Globus pallidus (tissue), 1 donor: ENCODE measurements at places on chromosomes 3 and 15.

DNA sequence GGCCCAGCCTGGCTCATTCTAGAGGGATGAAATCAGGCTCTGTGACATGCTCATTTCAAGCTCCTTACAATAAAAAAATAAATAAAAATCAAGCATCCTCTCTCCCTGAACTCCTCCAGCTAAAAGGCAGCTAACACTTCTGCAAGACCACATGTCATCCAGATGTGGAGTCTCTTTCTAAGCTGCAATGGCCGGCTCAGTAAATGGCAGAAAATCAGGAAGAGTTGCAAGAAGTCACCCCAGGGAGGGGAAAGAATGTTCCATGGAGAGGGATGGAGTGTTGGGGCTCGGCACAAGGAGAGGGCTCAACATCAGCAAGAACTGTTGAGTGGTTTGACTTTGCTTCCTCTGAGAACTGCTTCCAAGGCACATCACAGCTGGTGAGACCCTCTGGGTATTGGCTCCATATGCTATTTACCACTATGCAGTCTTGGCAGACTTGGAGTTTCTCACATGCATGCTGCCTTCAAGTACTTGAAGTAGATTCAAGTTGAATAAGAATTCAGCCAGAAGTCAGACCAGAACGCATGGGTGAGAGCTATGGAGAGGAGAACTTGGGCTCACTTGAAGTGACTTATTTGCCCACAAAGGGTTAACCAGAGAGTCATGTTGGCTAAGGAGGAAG, 689.0 kb downstream of the NTRK3 start:
- DNase-seq: no peak

DNA sequence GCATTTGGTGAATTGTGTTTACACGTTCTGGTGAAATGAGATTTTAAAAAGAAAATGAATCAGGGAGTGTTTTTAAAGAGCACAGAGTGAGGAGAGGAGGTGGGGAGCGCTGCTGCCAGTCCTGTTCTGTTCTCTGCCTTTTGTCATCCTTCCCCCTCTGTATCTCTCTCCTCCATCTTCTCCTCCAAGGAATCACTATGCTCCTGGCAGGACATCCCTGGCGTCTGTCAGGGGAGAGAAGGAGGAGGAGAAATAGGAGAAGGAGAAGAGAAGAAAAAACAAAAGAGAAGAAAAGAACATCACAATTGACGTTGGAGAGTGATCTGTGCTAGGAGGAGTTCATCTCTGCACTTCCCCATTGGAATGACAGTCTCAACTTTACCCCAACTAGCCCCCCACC, 627.6 kb upstream of the TBL1XR1 start:
- DNase-seq: no peak

- peak; percentile 31 for DNase-seq
Observed at GRCh38 chr3:186821429-186822387, 15.4 kb upstream of the RFC4 start.

GRCh38 chr15:91102546-91103330, 2.7 kb downstream of the SV2B start:
- DNase-seq: no peak

DNA sequence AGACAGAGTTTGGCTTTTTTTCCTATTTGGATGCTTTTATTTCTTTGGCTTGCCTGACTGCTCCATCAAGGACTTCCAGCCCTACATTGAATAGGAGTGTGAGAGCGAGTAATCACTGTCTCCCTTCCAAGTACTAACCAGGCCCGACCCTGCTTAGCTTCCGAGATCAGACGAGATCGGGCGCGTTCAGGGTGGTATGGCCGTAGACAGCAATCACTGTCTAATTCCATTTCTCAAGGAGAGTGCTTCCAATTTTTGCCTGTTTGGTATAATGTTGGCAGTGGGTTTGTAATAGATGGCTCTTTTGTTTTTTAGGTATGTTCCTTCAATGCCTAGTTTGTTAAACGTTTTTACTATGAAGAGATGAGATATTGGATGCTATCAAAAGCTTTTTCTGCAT, 125.0 kb upstream of the PEX5L start:
- DNase-seq: no peak

GRCh38 chr3:50182533-50183099, 8.8 kb upstream of the GNAT1 start:
- no peak for DNase-seq

DNA sequence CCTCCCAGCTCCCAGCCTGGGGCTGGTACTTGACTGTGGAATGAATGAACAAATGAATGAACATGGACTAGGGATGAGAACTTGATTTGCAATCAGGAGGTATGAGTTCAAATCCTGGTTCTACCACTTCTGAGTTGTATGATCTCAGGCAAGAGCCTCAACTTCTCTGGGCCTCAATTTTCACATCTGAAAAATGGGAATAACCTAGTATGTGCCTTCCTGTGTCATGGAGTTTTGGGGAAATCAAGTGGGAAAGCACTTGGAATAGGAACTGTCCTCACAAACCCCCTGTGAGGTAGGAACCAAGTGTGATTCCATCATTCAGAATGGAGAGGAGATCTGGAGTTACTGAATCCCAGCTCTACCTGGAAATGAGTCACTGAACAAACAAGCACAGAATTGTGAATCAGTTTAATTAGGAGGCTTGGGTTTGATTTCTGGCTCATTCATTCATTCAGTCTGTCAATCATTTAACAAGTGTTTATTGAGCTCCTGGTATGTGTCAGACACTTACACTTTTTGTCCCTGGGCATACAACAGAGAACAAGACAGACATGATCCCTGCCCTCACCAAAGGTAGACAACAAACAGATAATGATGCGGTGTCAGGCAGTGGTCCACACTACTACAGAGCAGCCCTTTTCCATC, 29.7 kb downstream of the DNASE1L3 start:
- DNase-seq: no peak

DNA sequence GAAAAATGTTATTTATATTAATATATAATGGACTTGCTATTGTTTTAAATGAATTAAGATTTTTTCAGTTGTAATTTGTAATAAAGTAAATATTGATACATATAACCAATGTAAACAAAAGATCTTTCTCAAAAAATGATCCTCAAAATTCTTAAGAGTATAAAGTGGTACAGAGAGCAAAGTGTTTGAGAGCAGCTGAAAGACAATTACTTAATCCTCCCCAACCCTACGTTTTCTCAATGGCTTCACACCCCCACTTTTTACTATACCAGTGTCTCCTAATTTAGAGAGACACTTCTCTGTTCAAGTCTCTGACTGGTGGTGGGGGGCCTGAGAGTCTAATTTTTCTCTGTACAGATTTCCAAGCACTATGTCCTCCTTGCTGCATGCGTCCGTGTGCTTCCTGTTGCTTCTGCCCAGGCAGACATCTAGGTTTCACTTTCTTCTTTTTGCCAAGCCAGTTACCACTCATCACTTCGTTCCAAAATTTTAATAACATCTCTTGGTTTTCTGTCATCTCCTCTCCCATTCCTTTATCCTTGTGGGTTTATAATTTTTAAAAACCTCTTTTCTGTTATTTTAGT, 276.3 kb upstream of the DNAJC19 start:
- DNase-seq: peak; percentile 31

DNA sequence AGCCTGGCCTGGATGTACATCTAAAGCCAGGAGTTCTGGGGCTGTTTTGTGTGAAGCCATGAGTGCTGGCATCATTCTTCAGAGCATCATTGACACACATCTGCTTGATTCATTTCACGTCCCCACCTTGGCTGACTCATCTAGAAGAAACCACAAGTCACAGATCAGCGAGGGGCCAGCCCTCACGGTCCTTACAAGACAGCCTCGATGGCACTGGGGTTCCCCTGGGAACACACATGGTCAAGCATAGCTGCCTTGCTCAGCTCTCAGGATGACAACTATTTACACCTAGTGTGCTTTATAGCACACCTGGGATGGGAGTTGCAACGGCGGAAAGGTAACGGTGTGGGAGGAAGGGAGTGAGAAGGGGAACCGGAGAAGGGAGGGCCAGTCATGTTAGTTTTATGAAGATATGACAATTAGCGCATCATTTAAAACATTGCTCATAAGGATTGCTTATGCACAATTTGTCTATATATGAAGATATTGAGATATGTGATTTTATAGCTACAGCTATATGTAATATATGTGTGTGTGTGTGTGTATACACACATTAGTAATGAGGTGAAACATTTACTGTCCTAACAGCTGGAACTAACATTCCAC, 227.1 kb downstream of the RPLP1 start:
- DNase-seq: no peak

DNA sequence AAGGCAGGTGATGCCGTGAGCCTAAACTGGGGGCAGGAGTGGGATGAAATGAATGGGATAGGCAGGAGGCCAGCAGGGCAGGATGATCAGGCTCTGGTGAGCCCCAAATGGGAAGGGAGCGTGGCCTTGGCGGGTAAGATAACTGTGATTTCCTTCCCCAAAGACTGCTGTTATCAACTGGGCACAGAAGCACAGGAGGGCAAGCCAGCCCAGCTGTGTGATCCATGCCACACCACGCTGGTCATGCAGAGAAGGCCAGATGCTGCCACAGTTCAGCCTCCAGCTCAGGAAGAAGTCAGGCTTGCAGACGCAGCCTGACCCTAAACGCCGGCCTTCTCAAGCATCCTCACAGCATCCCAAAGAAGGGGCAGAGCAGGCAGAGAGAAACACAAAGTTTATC, 52.1 kb upstream of the GNB5 start:
- no peak for DNase-seq

- no peak for DNase-seq
Observed at GRCh38 chr3:63984391-63984790, 38.9 kb downstream of the PSMD6 start.

- DNase-seq: no peak
Observed at GRCh38 chr15:59166166-59166565, 40.5 kb upstream of the LDHAL6B start.

DNA sequence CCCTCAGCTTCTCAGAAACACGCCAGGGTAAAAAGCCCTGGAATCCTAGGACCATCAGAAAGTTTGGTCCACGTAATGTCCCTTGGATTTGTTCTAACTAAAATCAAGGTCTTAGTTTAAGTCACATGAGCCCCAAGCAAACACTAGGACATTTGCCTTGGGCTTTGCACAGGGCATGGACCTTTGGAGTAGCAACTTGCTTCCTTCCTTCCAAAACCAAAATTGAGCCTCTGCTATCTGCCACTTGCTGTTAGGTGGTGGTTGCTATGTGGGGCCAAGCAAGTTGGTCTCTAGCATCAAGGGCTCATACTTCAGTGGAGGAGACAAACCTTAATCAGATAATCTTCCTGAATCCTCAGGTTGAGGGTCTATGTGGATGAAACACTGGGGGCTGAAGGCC, 4.0 kb upstream of the DAG1 start:
- no peak for DNase-seq

DNA sequence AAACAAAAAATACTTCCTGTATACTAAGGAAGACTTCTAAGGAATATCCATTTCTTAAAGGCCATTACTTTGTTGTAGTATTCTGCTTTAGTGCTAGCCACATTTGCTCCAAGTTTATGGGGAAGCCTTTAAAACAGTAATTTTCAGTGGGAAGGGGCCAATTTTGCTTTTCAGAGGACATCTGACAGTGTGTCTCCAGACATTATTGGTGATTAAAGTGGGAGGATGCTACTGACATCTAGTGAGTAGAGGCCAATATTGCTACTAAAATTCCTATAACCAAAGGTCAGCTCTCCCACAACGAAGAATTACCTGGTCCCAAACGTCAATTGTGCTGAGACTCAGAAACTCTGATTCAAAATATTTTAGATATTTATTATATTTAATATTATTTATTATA, 24.8 kb downstream of the SLC28A2 start:
- DNase-seq: peak; percentile 55

GRCh38 chr15:42107473-42107872, 13.1 kb upstream of the PLA2G4D start:
- DNase-seq: peak; percentile 43

DNA sequence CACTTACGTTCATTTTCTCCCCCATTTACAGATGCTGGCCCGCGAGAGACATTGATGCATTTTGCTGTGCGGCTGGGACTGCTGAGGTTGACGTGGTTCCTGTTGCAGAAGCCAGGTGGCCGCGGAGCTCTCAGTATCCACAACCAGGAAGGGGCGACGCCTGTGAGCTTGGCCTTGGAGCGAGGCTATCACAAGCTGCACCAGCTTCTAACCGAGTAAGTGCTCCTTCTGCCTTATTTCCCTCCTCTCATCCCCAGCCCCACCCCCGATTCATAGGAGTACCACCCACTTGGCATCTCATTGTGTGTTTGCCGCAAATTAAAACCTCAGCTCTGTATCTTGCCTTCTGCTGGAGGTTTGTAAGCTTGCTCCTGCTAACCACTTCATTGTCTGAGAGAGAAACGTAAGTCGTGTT, 163.3 kb downstream of the AKAP13 start:
- DNase-seq: peak; percentile 19

DNA sequence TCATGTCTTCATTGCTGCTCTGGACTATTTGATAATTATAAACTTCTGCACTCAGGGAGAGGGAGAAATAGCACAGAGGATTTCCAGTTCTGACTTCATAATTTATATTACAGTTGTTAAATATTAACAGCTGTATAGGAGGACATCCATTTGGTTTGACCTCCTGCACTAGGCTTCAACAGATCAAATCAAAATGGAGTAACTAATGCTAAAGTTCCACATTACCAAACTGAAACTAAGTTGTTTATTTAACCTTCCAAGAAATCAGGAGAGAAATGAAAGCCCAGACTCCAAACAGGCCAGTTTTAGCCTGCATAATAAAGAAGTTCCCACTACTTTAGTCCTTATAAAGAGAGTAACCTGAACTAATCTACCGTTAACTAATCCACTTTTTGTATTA, 4.6 kb downstream of the PLSCR2 start:
- no peak for DNase-seq

DNA sequence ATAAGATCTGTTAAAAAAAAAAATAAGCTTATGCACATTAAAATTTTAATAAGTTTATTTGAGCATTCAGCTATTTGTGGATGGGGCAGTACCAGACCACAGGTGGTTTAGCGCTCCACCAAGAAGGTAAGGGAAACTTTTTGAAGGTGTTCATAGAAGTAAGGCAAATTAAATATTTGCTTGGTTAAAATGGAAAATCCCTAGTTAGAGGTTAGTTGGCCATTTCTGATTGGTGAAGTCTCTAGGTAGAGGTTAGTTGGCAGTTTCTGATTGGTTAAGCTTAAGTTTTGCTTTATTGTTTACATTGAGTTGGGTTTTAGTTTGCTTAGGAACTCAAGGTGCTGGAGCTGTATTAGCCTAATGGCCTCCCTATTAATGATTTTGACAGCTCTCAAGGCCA, 30.7 kb downstream of the SCN11A start:
- no peak for DNase-seq

- DNase-seq: peak; percentile 81
Observed at GRCh38 chr3:170499562-170500156, 81.0 kb downstream of the CLDN11 start.

GRCh38 chr15:23447107-23447500, at the start of gene GOLGA6L2:
Gene GOLGA6L2, minus strand, starts transcription at chr15:23447243. Its CDS starts 62 bp downstream, at chr15:23447181.
- DNase-seq: no peak

DNA sequence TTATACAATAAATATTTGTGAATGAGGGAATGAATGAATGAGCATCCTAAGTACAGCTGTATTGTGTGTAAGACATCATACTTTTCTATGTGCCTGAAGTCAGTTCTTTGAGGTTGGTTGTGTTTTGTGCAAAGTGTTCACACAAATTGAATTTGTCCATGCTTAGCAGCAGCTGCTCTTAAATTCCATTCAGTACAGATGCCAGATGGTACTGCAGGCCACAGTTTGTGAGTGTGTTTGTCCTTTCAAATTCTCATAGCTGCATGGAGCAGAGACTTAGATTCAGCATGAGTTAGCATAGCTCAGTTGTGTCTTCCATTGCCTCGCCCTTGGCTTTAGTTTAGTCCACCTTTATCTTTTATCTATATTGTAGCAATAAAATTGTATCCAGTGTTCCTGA, 3.8 kb upstream of the ZNF385D start:
- DNase-seq: no peak

- no peak for DNase-seq
Observed at GRCh38 chr3:111846717-111847116, 12.3 kb upstream of the PHLDB2 start.

- DNase-seq: no peak
Observed at GRCh38 chr3:161100994-161101393, 4.2 kb downstream of the B3GALNT1 start.
